Fibroblast of skin of right biceps (primary cell): ENCODE measurements at places on chromosomes 7 and 10.
A peak's percentile ranks its signal among the peaks of the same experiment; 100 is the strongest.

DNA sequence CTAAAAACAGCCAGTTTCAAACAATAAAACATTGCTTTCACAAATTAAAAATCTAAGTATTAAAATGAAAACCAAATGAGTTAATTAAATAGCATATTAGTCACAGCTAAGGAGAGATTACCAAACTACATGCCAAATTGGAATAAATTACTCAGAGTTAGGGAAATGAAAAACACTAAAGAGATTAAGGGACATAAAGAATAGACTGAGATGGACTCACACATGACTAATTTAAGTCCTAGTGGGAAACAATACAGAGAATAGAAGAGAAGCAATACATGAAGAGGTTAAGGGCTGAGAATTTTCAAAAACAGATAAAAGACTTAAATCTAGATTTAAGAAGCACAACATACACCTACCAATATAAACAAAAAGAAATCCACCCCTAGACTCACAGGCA lies 110.6 kb downstream of the ZFAND4 start:
- DNase-seq: no peak

GRCh38 chr10:103564776-103565520 lies 71.4 kb downstream of the NEURL1 start:
- peak; percentile 10 for DNase-seq

DNA sequence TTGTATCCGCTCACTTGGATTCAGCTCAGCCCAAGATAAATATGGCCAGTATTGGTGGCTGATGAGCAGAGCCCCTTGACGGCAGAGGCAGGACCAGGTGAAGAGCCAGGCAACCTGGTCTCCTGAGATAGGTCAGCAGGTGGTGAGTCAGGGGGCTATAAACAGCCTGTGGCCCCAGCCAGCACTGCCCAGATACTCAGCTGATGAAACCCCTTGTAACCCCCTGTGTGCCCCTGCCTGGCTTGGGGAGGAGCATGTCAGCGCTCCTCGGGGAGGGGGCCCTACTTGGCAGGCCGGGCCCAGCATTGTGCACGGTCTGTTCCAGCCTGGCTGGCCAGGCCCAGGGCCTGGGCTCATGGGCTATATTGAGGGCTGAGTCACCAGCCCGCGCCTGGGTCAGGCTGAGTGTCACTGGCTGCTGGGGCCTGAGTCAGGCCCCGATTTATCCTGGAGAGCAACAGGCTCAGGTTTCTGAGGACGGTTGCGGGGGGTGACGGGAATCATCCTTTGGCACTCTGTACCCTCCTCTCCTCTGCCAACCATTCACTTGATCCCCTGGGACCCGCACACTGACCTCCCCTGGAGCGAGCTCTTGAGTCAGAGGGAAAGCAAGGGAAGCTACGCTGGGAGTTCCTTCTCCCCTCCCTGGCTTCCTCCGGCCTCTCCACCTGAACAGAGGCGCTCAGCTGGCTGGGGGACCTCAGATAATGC lies 2.8 kb upstream of the FLNC start:
- DNase-seq: peak; percentile 90

DNA sequence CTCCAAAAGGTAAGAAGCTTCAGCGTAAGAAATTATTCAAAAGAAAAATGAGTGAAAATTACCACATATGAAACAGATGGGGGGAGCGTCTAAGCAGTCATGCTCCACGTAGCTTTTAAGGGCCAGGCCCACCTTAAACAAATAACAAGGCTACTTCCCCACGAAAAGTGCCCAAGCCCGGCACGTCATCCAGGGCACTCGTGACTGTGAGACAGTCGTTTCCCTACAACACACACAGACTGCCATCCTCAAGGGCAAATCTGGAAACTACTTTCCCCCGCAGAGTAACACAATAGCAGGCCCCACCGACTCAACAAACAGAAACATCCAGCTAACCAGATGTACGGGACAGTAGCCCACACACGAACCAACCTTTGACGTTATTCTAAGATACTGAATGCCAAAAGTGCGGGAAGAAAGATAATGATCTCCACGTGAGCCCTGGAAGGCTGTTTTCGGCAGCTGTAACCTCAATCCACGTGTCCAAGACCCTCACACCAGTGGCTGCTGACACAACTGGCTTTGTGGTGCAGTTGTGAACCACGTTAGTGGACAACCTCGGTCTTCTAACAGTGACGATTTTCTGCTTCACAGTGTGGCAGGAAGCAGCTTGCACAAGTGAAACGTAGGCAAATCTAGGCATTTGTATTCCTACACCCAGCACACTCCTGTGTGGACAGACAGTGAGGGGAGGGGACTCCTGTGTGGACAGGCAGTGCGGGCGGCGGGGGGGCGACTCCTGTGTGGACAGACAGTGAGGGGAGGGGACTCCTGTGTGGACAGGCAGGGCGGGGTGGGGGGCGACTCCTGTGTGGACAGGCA lies 251.7 kb downstream of the ZMYND11 start:
- no peak for DNase-seq

- DNase-seq: peak; percentile 72
These were observed 22.9 kb downstream of the CDK6 start for GRCh38 chr7:92813390-92814024.

- no peak for DNase-seq
These were observed 148.7 kb upstream of the ITGB1 start for GRCh38 chr10:33106767-33107166.

DNA sequence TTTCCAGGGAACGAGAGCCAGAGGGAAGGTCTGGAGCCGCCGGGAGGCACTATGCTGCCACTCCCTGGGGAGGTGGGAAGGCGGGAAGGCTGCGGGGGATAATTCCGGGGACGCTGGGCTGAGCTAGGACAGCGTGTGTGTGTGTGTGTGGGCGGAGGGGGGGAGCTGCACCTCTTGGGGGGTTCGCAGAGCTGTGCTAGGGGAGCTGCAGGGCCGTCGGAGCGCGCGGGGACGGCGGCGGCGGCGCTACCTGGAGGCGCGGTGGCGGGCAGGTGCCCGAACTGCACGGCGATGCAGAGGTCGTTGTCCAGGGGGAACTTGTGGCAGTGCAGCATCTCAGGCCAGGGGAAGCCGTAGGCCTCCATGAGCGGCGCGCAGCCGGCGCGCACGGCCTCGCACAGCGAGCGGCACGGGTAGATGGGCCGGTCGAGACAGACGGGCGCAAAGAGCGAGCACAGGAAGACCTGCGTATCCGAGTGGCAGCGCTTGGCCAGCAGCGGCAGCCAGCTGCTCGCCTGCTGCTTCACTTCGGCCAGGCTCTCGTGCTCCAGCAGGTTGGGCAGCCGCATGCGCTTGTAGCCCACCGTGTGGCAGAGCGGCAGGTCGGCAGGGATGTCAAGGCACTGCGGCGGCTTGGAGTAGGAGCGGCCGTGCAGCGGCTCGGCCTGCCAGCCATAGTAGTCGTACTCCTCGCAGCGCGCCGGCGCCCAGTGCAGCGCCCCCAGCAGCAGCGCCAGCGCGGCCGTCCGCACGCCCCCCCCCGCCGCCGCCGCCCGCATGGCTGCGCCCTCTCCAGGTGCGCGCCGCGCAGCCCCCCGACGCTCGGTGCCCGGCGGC lies 526 bp downstream of the SFRP5 start:
- DNase-seq: peak; percentile 7

DNA sequence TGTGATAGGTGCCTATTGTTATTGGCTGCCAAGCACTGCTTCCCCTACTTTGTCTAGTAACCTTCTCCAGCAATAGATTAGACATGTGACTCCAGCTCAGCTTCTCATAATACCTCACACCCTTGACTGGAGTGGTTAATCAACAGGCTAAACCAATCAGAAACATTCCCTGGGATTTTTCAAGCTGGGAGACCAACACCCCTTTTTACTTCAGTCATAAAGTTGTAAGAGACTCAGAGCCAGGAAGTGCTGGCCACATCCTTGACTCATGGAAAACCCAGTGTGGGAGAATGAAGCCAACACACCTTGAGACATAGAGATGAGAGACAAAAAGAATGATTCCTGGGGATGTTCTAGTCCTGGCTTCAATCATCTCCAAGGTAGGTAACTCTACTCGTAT lies 62.6 kb upstream of the HECTD2 start:
- DNase-seq: no peak

DNA sequence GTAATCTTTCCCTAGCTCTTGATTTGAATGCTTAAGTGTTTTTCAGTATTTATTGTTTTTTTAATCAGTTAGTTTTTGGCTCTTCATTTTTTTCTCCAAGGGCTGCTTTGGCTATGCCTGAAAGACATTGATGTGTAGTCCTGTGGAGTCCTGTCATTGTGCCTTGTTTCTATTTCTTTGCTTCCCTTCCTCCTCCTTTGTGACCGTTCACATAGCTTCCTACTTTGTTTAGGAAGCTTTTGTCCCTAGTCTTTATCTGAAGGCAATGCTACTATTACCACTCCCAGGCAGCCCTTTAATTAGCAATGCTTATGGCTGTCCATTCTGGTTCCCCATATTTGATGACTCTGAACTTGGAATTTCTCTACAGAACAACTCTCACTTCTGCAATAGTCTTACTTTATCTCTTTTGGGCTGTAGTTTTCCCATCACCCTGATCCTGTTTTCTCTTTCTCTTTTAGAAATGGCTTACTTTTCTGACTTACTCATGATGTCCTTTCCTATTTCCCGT lies 39.9 kb downstream of the ADCYAP1R1 start:
- DNase-seq: no peak

DNA sequence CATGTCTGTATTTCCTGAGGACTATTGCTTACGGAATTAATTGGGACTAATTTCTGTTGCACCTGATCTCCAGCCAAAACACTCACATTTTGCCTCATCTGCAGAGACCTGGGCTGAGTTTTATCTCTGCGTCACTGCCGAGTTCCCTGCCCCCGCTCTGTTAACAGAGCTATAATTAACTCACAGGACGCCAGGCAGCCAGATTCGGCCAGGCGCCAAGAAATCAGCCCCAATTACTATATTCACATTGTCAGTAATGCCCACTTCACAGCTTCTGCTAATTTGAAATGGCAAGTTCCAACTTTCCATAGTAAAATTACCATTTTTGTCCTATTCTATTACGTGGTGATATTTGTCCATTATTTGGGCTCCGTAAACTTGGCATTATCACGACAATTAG lies 130.5 kb downstream of the CUX1 start:
- peak; percentile 47 for DNase-seq

- no peak for DNase-seq
These were observed 14.4 kb downstream of the ALKBH4 start for GRCh38 chr7:102450242-102450641.

GRCh38 chr7:8057566-8057965 lies 89.0 kb downstream of the GLCCI1 start:
- DNase-seq: no peak

- DNase-seq: no peak
These were observed 6.2 kb downstream of the STK17A start for GRCh38 chr7:43589133-43589478.

DNA sequence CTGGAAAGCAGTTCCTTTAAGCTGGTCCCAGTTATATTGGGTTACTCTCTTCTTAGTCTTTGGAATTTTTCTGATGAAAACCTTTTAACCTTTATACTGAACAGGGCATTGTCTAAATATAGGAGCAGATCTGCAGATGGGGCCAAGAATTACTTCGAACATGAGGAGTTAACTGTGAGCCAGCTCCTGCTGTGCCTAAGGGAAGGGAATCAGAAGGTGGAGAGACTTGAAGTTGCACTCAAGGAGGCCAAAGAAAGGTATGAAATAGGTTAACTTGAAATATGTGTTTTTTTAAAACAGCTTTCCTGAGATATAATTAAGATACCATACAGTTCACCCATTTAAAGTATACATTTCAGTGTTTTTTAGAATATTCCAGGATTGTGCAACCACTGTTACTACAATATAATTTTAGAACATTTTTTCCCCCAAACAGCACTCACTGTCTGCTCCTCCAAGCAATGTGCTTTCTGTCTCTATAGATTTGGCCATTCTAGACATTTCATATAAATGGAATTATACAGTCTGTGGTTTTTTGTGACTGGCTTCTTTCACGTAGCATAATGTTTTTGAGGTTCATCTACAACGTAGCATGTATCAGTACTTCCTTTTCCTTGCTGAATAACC lies 18.9 kb downstream of the OPTN start:
- no peak for DNase-seq

- no peak for DNase-seq
These were observed 4.2 kb downstream of the CLDN12 start for GRCh38 chr7:90407484-90407821.

DNA sequence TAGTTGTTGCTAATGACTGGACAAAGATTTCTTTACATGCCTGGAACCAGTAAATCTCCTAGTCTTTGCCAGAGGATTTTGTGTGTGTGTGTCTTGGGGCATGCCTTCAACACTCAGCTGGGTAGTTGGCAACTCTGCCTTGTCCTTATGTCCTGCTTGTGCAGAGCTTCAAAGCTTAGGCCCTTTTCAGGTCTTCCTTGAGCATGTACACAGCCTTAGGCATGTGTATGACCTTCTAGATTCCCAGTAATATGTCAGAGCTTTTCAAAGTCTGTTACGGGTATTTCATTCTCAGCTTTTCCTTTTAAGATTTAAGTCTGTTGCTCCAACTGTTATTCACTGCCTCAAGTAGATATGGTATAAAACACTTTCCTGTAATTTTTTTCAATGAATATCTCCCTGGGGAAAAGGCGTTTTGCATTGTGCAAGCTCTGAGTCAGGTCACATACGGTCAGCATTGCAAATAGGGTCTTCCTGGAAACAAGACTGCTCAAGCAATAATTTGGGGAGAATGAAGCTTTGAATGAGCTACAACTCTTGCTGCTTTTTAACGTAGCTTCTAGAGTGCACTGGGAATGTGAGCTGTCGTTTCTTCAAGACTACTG lies 25.5 kb downstream of the SHOC2 start:
- DNase-seq: peak; percentile 76

- DNase-seq: no peak
These were observed 120.3 kb downstream of the ANLN start for GRCh38 chr7:36509962-36510361.

DNA sequence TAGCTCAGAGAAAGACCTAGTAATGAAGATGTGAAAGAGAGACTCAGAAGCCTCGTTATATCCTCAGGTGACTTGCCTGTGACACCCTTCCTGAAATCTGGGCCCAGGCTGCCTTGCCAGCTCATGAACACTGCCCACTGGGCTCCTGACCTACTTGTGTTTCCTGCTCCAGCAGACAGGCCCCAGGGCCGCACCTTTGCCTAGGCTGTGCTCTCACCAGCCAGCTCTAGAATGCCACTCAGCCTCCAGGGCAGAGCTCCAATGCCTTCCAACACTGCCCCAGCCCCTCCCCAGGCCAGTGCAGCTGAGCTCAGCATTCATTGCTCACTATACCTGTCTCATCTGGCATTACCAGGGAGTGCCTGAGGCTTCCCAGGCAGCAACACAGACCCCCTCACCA lies 94.3 kb downstream of the DLG5 start:
- DNase-seq: no peak

- DNase-seq: no peak
These were observed 917 bp downstream of the ZNF365 start for GRCh38 chr10:62374862-62375710.

DNA sequence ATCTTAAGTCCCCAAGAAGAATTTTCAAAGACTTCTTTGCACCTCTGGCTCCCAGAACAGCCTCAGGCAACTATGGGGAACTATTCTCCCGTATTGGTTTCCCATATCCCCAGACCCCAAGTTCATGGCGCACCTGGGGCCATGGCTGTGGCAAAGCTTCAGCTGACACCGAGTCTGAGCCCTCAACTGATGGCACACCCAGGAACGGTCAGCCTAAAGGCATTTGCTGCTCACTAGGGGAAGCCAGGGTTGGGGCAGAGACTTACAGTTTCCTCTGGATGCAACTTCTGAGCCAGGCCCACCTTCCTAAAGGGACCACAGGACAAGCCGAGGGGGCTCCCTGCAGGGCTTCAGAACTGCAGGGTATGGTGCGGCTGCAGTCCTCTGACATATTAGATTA lies 13.7 kb upstream of the CPA1 start:
- no peak for DNase-seq

GRCh38 chr10:11832042-11832441 lies 8.9 kb downstream of the PROSER2 start:
- DNase-seq: no peak

GRCh38 chr10:61943674-61944378 lies 42.3 kb downstream of the ARID5B start:
- peak; percentile 75 for DNase-seq
